ENCODE measurements at places on chromosomes 3 and 15.

GRCh38 chr3:156553705-156554356, 1.1 kb downstream of the SSR3 start:
- DNase-seq = no peak

DNA sequence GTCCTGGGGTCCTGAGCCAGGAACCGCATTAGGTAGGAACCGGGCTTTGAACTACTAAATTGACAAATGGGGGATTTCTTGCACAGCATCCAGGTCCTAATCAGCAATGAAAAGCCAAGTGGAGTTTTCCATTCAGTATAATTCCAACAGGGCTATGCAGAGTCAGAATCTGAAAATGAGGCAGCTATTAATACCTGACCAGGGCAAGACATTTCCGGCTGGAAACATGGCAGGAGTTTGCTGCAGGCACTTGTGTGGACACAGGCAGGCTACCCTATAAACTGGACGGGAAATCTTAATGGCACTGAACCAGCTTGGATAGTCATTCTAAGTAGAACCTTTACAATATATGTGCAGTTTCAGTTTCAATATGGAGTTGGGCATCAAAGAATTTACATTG, 553.1 kb downstream of the FGF12 start:
- no peak for DNase-seq

DNA sequence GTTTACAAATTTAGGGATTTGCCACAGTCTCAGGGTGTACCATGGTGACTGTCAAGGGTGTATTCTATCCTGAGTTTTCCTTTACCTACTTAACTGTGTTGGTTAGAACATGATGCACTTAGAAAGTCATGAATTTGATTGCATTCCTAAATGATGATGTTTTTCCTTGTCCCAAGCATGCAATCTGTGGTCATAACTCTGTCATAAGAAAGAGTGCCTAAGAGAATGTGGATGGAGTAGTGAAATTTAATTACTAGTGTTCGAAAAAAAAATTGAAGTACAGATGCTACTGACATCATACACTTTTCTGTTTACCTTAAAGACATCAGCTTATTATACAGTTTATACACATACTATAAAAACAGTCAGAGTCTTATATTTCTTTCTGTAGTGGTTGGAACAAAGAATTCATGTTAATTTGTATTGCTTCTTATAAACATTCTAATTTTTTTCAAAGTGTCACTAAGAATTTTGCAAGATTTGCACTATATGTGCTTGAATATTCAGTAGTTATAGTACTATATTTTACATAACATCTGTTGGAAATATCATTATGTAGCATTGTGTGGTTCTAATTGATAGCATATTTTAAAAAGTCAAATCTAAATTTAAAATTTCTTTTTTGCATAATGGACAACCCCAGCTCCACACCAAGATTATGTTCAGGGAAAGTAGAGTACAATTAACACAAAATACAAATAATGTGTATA, 231.3 kb upstream of the KCNMB2 start:
- no peak for DNase-seq

GRCh38 chr3:70501561-70501960, 189.1 kb upstream of the MDFIC2 start:
- no peak for DNase-seq

- DNase-seq = no peak
These were observed 124.2 kb downstream of the GHSR start for GRCh38 chr3:172323894-172324610.

DNA sequence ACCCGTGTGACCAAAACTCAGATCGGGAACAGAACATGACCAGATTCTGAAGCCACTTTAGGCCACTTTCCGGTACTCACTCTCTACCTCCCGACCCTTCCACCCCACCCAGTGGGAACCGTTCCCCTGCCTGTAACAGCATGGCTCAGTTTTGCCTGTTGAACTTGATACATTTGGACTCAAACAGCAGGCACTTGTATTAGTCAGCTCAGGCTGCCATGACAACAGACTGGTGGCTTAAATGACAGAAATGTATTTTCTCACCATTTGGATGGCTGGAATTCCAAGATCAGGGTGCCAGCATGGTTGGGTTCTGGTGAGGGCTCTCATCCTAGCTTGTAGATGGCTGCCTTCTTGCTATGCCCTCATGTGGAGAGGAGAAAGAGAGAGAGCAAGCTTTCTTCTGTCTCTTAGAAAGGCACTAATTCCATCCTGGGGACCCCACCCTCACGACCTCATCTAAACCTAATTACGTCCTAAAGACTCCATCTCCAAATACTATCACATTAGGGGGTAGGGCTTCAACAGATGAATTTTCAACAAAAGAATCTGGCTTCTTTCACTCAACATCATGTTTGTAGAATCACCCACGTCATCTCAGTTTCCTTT, 9.3 kb upstream of the SSUH2 start:
- no peak for DNase-seq

DNA sequence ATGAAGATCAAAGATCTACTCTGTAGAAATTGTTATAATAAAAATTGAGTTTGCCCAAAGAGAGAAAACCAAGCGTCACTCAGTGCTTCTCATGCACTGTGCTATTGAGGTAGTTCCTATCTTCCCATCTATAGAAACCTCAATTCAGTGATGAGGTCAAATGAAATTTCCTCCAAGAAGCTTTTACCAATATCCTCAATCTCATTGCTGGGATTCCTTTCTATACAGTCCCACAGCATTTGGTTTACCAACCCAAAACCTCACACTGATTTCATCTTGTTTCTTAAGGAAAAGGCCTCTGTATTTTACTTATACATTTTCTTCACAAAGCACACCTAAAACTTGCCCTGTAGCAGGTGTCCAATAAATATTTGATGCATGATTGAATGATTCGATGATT, 147.2 kb downstream of the ALCAM start:
- no peak for DNase-seq

DNA sequence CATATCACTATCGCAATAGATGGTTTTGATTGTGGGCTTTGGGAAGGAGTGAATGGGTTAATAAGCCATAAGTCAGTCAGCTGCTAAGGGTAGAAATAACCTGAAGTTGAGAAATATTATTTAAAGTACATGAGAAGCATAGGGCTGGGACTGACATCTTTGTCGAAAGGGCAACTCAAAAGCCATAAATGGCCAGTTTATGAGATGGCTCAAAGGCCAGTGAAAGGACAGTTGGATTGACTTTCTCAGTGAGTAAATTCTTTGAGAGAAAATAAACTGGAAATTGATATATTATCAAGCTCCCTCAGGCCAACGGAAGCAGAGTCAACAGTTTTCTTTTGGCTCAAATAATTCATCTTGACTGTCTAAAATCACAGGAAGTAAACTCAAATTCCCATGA, 419.8 kb downstream of the NSUN3 start:
- DNase-seq = no peak

DNA sequence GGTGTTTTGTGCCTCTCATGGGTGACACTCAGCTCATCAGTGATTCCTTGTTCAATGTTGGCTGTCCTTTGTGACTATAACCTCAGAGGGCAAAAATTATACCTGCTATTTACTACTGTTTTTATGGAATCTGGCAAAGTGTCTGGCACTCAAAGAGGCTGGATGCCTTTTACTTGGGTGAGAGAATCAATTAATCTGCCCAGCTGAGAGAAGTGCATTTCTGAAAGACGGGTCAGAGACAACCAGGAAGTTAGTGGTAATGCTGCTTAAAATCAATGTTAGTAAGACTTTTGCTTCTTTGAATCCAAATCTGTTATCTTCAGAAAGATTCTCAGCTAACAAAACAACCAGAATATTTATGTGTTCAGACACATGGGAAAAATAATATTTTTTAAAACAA, 436.2 kb upstream of the SUCLG2 start:
- no peak for DNase-seq

DNA sequence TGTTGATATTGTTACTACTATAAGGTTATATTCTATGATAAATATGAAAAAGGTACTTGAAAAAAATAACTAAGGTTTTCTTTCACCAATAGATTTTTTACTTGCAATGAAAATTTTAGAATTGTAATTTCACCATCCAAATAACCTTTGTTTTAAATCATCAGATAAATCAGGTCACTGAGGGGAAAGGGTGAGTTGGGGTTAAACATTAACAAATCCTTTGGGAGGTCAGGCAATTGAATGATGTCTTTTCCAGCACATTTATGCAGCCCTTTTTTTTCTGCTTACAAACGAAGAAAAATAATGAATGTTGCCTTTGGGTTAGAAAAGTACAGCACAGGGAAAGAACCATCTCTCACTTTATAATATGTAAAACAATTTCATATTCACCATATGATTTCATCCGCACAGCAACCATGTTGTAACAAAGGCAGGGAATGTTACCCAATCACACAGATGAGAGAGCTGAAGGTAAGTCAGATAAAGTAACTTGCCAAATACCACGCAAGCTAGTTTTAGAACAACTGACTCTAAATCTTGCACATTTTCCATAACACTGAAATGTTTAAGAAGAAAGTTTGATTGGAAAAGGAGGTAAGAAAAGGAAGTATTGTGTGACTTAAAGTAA, 151.3 kb downstream of the FGF12 start:
- no peak for DNase-seq

GRCh38 chr15:25170781-25171110, 216.0 kb downstream of the SNRPN start:
- no peak for DNase-seq

Data from stimulated activated CD4-positive, alpha-beta T cell treated with anti-CD3 and anti-CD28 coated beads, Interleukin-4, amount 100 ng/mL, for 24 hours (primary cell).